ENCODE measurements at places on chromosomes 7 and 10.
A peak's percentile ranks its signal among the peaks of the same experiment; 100 is the strongest.

- DNase-seq: no peak
These were observed 92.8 kb upstream of the MKLN1 start for GRCh38 chr7:131234719-131235488.

- DNase-seq: no peak
These were observed 137.0 kb downstream of the SEMA3A start for GRCh38 chr7:84057576-84057975.

DNA sequence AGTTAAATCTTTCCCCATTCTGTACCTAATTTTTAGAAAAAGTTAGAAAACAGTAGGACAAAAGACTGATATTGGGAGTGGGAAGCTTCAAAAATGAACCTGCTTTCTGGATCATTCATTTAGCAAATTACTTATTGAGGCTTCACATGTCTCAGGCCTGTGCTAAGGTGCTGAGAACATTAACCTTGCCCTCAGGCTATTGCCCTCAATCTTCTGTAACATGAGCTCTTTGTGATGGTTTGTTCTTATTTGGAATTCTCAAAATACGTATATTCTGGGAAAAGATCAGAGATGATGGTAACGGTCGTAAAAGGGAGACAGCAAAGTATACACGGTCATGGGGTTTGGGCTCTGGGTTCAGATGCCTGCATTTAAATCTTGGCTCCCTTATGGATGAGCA, 39.5 kb upstream of the PRKG1 start:
- DNase-seq: no peak

DNA sequence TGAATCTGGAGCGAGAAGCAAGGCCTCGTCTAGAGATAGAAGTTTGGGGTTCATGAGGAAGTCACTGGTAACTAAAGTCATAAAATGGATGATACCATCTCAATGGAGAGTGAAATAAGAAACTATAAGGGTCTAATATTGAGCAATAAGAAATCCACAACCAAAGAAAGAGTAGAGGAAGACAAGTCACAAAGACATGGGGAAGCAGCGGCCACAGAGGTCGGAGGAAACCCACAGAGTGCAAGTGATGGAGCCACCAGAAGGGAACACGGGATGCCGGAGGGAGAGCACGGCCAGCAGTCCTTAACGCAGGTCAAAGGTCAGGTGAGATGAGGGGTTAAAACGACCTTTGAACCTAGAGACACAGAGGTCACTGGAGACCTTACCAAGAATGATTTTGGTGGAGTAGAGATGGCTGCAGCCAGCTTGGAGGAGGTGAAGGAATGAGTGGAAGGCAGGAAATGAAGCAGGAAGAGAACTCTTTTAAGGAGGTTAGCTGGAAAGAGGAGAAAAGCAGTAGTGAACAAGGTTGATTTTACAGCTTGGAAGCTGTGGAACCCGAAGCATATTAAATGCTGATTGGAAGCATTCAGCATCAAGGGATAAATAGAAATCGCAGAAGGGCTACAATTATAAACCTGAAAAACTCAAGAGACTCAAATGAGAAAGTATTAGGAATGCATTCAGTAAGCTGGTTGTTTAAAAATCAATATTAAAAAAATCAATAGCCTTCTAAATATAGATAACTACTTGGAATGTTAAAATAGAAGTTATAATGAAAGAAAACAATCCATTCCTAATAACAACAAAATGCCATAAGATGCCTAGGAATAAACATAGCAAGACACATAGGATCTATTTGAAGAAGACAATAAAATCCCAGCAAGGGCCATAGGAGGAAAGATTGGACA, 93.7 kb downstream of the SVOPL start:
- DNase-seq: no peak

DNA sequence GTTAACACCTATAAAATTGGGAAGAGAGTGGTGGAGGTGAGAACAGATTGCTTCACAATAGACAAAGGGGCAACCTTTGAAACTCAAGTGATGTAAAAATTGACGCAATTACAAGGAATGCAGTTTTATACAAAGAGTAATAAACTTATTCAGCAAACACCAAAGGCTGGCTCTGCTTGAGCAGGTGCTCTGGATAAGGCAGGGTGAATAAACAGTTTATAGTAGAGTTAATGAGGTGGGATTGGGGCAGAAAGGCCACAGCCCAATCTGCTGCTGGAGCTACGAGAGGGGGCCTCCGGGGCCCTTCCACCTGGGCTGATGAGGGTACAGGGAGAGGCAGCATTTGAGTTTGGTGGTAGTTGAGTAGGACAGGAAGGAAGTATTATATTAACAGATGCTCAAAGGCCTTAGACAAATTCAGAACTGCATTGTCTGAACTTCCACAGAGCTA, 6.0 kb downstream of the MUC12 start:
- DNase-seq: no peak

DNA sequence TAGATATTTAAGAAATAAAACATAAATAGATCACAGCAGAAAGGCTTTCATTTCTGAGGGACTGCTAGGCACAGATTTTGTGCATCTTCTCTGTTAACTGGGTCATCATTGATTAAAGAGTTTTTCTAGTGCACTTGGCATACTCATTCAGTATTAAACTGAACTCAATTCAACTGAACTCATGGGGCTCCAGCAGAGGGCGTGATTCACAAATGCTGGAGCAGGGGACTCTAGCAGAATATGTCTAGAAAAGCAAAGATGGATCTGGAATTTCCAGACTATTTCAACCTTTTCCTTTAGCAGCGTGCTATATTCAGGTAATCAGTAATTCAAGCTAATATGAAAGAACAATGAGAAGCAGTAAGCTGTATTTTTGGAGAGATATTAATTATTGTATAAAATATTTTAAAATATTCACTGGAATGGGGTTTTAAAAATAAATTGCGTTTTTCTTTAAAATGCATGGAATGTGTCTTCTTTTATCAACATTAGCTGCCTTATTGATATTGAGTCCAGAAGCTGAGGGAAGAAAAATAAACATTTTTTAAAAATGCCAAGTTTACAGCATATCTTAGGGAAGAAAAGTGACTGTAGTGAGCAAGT, 296.8 kb upstream of the CACNA2D1 start:
- DNase-seq: no peak

- DNase-seq: no peak
These were observed 93.4 kb downstream of the SNX13 start for GRCh38 chr7:17846935-17847334.

DNA sequence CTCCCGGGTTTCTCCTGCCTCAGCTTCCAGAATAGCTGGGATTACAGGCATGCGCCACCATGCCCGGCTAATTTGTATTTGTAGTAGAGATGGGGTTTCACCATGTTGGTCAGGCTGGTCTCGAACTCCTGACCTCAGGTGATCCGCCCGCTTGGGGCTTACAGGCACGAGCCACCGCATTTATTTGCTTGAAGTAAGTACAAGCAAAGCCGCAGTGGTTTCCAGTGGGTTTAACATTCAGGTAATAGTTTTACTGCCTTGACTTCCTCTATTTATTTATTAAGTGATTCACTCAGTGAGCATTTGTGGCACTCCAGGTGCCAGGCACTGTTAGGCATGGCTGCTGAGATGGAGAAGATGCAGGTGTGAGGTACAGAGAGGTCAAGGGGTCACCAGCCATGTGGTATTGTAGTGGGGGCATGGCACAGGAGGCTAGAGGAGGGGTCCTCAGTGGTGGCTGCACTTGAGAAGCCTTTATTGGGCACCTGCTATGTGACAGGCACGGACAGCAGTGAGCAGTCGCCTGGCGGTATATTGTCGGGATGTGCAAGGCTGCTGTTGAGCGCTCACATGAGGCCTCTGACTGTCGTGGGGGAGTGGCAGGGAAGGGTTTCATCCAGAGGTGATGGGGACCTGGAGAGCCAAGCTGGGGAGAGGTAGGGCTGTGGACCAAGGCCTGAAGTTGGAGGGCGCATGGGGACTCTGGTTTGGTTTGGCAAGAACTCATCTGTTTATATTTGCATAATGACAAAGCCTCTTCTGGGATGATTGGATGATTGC, 54.9 kb downstream of the DOCK1 start:
- no peak for DNase-seq

GRCh38 chr10:132248455-132249225, 59.1 kb downstream of the STK32C start:
- peak; percentile 18 for DNase-seq
